Endothelial cell of umbilical vein (primary cell): ENCODE measurements at places on chromosomes 3 and 15. TPM values are rescaled to one million over a fixed set of nuclear protein-coding genes. Genes with fewer than 3 reads are reported as not detected.
A peak's percentile ranks its signal among the peaks of the same experiment; 100 is the strongest.

DNA sequence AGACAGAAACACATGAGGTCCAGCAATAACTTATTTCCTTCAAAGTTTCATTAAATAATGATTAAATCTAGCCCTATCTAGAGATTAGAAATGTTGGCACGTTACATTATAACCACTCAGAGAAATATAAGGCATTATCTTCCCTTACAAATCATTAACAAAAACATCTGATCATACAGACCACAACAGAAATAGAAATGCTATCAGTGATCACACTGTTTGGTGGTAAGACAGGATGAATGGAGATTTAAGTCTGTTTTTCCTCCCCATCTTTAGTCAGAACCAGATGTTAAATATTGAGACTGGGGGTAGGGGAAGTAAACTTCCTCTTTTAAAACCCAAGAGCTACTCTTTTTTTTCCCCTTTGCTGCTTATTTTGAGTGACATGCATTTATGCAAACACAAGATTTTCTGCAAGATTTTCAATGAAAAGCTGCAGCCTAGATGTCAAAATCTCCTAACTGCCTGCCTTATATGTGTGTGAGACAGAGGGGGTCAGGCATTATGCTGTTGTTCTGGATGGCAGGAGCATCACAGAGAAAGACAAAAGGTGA lies 70.4 kb downstream of the CBLB start:
- no peak overlapping the region for H3K4me3 ChIP-seq
- H3K36me3 ChIP-seq: no peaks in the 10 kb centered on the region

DNA sequence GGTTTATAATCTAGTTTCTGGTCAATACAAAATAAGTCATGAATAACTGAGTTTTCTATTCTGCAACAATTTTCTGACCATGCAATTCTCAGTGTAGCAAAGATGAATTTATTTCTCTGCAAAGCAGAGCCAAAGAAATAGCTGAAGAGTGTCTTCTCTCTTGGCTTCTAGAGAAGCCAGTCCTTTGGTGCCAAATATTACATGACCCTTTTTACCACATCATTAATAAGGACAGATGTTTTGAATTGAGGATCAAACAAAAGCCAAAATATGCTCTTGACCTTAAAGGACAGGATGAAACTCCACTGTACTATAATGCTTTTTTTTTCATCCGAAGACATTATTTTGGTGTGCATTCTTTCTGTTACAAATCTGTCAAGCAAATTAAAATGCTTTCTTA lies 40.2 kb upstream of the OSTN start:
- no peaks in the 10 kb centered on the region for H3K36me3 ChIP-seq
- no peaks in the 10 kb centered on the region for H3K4me1 ChIP-seq
- H3K27ac ChIP-seq: no peak overlapping the region
- H3K27me3 ChIP-seq: no peaks in the 10 kb centered on the region
- DNase-seq: no peak

DNA sequence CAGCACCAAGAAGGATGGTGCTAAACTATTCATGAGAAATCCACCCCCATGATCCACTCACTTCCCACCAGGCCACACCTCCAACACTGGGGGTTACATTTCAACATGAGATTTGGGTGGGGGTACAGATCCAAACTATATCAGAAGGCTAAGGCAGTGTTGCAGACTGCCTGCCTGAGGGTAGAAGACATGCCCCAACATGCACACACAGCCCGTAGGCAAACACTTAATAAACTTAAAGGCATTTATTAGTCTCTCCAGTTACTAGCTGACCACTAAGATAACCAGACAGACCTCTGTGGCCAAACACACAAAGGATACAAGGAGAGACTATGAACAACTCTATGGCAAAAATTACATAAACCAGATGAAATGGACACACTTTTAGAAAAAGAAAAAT lies 10.2 kb downstream of the FAM162A start:
- H3K27ac ChIP-seq: no peak overlapping the region
- no peak for DNase-seq
- H3K36me3 ChIP-seq: no peaks in the 10 kb centered on the region
- no peaks in the 10 kb centered on the region for H3K27me3 ChIP-seq

DNA sequence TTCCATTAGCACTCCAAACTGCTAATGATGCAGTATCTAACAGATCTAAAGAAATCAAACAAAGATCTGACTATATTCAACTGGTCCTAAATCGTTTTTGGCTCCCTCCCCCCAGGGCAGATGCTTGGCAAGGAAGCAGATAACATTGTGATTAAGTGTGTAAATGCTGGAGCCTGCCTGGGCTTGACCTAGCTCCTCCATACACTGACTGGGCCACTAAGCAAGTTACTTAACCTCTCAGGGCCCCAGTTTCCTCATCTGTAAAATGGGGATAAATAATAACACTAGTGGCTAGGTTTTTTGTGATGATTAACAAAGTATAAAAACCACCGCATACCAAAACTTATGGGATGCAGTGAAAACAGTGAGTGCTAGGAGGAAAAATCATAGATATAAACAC lies 9.2 kb downstream of the EID1 start:
- H3K4me3 ChIP-seq: no peak overlapping the region
- H3K27me3 ChIP-seq: peaks cover 4% of the 10 kb centered on the region
- no peaks in the 10 kb centered on the region for H3K4me1 ChIP-seq
- no peak for DNase-seq

- H3K27ac ChIP-seq: no peak overlapping the region
- no peaks in the 10 kb centered on the region for H3K27me3 ChIP-seq
- H3K4me1 ChIP-seq: no peaks in the 10 kb centered on the region
- H3K36me3 ChIP-seq: no peaks in the 10 kb centered on the region
Observed at GRCh38 chr15:101322854-101323477, 27.9 kb upstream of the SNRPA1 start.

DNA sequence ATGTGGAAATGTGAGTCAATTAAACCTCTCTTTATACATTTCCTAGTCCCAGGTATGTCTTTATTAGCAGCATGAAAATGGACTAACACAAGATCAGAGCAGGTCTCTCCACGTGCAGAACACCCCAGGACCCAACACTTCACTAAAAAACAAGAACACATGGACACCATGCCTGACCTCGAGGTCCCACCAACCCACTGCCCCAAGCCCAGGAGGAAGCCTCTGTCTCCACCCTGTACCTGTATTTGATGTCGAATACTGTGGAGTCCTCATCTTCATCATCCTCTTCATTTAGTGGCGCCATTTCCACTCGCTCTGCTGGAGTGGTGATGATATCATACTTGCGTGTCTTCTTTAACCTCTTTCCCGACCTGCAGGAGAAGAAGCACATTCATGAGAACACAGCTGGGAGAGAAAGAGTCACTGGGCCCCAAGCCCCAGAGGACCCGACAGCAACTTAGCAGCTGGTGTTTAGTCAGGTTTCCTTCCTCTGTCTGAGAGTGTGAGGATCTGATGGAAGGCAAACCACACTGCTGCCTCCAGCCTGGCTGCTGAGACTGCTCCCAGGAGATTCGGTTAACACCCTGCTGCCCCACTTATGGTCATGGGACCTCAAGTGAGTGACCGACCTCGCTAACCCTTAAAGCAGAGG lies 25.5 kb downstream of the FAM174B start:
- no peaks in the 10 kb centered on the region for H3K27me3 ChIP-seq
- H3K4me1 ChIP-seq: peaks cover 21% of the 10 kb centered on the region
- H3K36me3 ChIP-seq: no peaks in the 10 kb centered on the region
- no peak overlapping the region for H3K4me3 ChIP-seq

- H3K4me3 ChIP-seq: no peak overlapping the region
- H3K36me3 ChIP-seq: no peaks in the 10 kb centered on the region
Observed at GRCh38 chr15:92745845-92746271, 90.3 kb upstream of the FAM174B start.

GRCh38 chr15:70101459-70102113 lies 3.9 kb upstream of the TLE3 start:
- DNase-seq: peak; percentile 91
- H3K4me1 ChIP-seq: peaks cover 27% of the 10 kb centered on the region
- no peaks in the 10 kb centered on the region for H3K36me3 ChIP-seq
- peaks cover 7% of the 10 kb centered on the region for H3K27me3 ChIP-seq
- H3K4me3 ChIP-seq: no peak overlapping the region
- no peak overlapping the region for H3K27ac ChIP-seq

DNA sequence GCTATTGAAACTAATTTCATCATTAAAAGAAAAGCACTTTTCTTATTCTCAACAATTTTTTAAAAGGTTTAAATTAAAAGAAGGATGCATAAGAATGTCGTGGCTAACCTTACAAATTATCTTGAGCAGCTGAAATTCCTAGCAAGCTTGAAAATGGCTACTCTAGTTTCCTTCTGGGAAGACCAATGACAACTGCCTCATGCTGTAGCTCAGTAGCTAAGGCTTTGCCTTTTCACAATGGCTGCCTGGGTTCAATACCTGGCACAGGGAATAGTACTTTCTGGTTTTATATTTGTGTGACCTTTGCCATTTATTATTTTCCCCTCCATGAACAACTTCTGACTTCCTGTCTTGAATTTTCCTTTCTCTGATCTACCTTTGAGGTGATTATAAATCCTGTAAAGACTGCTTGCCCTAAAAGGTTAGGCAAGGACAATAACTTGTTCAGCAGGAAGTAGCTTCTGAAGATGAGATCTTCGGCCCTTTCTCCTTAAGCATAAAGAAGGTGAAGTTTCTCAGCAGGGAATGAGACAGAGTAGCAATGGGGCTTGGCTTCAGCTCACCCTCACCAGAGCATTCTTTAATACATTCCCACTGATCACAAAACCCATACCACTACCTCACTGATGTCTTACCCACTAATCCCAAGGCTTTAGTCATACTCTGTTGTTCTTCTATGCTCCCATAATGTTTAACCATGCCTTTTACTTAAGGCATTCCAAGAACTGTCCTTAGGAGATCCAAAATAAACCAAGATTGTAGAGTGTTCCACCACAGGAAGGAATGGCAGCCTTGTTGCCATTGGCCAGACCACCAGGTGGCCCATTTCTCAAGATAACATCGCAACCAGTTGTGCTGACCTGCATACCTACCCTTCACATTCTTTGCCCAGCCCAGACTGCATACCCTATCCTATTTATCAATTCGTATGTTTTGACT lies 276.8 kb downstream of the ULK4 start:
- no peaks in the 10 kb centered on the region for H3K4me1 ChIP-seq
- no peak overlapping the region for H3K4me3 ChIP-seq
- H3K27ac ChIP-seq: no peak overlapping the region
- DNase-seq: no peak
- H3K27me3 ChIP-seq: no peaks in the 10 kb centered on the region
- no peaks in the 10 kb centered on the region for H3K36me3 ChIP-seq

GRCh38 chr15:74314795-74315438 lies 52.5 kb downstream of the CYP11A1 start:
- peaks cover 4% of the 10 kb centered on the region for H3K27me3 ChIP-seq
- no peak overlapping the region for H3K27ac ChIP-seq
- H3K36me3 ChIP-seq: no peaks in the 10 kb centered on the region
- DNase-seq: no peak
- no peak overlapping the region for H3K4me3 ChIP-seq

DNA sequence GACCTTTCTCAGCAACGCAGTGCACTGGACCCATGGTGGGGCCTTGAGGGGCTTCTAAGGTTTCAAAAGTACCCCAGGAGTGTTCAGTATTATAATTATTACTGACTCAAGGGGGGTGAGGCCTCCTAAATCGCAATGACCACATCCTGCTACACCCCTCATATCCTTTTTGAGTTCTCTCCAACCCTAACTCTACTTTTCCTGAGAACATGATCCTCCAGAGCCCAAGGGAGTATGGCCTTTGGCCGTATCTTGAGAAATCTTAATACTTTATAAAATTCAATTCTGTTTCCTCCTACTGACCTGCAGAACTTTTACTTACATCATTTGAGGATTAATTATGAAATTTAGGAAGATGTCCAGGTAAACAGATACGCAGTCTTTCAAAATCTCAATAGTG lies 30.4 kb upstream of the RARRES1 start:
- H3K27ac ChIP-seq: no peak overlapping the region
- no peaks in the 10 kb centered on the region for H3K27me3 ChIP-seq
- H3K36me3 ChIP-seq: no peaks in the 10 kb centered on the region
- H3K4me3 ChIP-seq: no peak overlapping the region
- H3K4me1 ChIP-seq: peaks cover 2% of the 10 kb centered on the region
- DNase-seq: no peak

GRCh38 chr3:17552351-17552750 lies 190.1 kb downstream of the TBC1D5 start:
- no peak overlapping the region for H3K4me3 ChIP-seq
- H3K27ac ChIP-seq: no peak overlapping the region
- no peak for DNase-seq
- no peaks in the 10 kb centered on the region for H3K27me3 ChIP-seq

GRCh38 chr15:41790756-41791546 lies 16.7 kb downstream of the MAPKBP1 start:
- H3K4me3 ChIP-seq: peak overlapping the region; percentile 1
- H3K4me1 ChIP-seq: peaks cover 53% of the 10 kb centered on the region
- DNase-seq: peak; percentile 85
- H3K36me3 ChIP-seq: no peaks in the 10 kb centered on the region
- H3K27ac ChIP-seq: peak overlapping the region; percentile 93
- no peaks in the 10 kb centered on the region for H3K27me3 ChIP-seq

GRCh38 chr15:63559753-63560152 lies 37.4 kb upstream of the FBXL22 start:
- peaks cover 3% of the 10 kb centered on the region for H3K36me3 ChIP-seq
- H3K4me3 ChIP-seq: no peak overlapping the region
- H3K27ac ChIP-seq: no peak overlapping the region

- peak; percentile 28 for DNase-seq
- H3K4me1 ChIP-seq: no peaks in the 10 kb centered on the region
- H3K27me3 ChIP-seq: no peaks in the 10 kb centered on the region
- no peaks in the 10 kb centered on the region for H3K36me3 ChIP-seq
Observed at GRCh38 chr15:55694652-55695150, 48.3 kb downstream of the PRTG start.

DNA sequence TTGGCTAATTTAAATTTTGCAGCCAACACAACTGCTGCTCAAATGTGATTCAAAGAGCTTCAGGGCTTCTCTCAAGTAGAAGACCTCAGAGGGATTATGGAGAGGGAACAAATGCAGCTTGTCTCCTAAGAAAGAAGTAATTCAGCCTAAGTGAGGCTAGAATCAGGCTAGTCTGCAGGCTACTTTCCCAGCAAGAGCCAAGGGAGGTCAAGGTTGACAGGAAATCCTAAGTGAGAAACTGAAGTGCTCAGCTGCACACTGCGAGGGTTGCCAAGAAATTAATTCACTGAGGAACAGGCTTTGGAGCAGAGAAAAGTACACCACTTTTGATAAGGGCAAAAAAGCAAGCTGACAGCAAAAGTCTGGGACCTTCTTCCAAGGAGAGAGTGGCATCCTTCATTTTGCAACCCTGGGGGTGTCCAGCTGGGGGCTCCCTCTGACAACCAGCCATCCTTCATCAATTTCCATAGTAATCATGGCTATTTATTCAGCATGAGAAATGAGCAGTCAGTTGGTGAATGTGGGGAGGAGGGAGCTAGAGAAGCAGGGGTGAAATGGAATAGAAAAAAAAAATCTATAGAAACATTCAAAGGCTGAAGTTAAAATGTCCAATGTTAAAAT lies 646.4 kb upstream of the ADAMTS9 start:
- no peaks in the 10 kb centered on the region for H3K4me1 ChIP-seq
- no peaks in the 10 kb centered on the region for H3K36me3 ChIP-seq
- no peak overlapping the region for H3K27ac ChIP-seq
- DNase-seq: peak; percentile 63

The GUCA1C gene
- total RNA-seq: not detected in 2 replicates

The SIDT1 gene
- not detected in 2 replicates for total RNA-seq

The BLM gene
- total RNA-seq: 17.3 and 18.6 TPM in 2 replicates

The SPTBN5 gene
- 19.0 and 19.2 TPM in 2 replicates for total RNA-seq
